ENCODE measurements at places on chromosomes 12 and 14.

DNA sequence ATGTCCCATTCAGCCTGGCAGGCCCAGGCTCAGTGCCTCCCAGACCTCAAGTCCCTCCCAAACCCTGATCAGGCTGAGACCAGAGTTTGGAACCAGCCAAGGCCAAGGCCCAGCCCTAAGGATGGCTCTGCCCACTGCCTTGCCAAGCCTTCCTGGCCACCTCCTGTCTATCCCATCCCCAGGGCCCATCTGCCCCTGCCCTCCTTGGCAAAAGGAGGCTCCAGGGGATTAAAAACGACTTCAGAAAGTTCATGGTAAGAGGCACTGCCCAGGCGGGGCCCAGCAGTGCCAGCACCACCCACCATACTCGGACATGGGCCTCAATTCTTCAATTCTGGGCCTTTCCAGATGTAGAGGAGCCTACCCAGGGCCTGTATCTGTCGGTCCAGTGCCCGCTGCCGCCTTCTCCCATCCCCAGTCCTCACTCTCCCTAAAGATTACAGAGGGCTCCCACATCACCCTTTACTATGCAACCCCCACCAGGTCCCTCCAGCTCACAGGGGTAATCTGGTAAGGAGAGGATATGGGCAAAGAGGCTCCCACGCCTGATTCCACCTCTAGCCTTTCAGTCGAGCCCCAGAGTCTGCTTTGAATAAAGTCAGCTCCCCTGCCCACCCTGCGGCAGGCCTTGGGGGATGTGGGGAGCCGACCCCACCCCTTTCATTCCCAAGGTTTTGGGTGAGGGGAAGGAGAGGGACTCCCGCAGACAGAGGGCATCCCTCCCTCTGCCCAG is 932 bp downstream of the ADCY6 start:
- DNase-seq: no peak

GRCh38 chr14:22850944-22851764 is 14.8 kb downstream of the MMP14 start:
- no peak for DNase-seq

DNA sequence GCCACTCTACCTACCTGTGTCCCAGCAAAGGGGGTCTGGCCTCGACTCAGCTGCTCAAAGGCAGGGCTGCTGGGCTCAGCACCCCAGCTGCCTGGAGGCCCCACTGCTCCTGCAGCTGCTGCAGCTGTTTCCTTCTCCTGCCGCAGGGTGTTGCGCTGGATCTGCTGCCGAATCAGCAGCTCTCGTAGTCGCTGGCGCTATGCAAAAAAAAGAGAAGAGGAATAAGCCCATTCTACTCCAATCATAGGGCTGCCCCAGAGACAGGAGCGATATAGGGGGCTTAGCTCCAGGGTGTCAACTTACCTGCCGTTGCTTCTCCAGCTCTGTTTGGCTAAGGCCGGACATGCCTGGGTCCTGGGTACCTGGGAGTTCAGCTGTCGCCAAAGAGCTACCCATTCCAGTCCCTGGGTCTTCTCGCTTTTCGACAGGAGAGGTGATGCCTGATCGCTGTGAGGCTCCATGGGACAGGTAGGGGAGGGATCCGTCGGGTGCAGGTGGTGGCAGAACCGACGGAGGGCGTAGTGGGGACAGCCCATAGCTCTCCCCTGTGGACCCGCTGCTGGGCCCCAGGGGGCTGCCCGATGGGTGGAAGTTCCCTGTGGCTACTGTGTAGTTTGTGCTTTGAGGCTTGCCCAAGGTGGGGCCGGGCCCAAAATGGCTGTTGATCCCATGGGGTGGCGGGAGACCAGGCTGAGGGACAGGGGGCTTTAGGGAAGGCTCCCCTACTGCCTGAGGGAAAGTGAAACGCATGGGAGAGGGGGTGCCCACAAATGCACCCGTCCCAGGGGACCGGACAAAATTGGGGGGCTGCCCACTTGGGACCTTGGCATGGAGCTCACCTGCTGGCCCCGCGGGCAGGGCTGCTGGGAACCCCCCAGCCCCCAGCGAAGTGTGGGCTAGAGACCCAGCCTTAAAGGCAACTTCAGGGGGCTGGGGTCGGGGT is 20.9 kb downstream of the KMT2D start:
- no peak for DNase-seq

- DNase-seq: no peak
Measured at GRCh38 chr14:100294213-100294962, 11.9 kb downstream of the SLC25A29 start.

GRCh38 chr12:18676996-18677588 is 60.7 kb downstream of the PLCZ1 start:
- no peak for DNase-seq

- no peak for DNase-seq
Measured at GRCh38 chr14:90587918-90588317, 191.1 kb downstream of the CALM1 start.

DNA sequence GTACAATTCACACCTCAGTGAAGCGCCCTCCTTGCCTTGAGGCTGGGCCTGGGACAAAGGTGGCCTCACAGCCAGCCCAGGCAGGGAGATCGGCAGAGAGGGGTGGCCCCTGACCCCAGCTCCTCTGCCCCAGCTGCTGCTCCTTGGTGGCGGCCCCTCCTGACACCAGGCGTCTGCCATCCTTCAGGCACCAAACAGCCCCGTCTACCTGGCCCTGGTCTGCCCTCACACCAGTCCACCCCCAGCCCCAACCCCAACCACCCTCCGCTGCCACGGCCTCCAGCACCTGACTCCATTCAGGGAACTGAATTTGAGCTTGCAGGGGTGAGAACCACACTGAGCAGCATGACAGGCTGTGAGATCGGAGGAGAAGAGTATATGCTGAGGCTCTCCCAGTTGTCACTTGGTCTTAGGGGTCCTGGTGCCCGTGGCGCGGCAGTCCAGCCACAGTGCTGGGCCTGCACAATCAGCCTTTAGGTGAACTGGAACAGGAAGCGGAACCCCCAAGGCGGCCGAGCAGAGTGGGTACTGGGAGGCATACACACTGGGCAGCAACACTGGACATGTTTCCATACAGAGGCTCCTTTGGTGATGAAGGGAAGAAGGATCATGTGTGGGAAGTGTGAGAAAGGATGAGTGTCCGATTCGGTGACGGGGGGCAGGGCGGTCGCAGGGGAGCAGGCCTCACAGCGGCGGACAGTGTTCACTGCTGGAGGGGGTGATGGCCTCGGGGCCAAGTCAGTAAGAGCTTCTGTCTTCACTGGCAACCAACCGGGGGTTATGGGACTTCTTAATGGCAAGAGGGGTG is 18.7 kb downstream of the ZFYVE21 start:
- no peak for DNase-seq

- DNase-seq: no peak
Measured at GRCh38 chr12:54592316-54592715, 3.9 kb upstream of the PPP1R1A start.

GRCh38 chr12:80264386-80264785 is 165.0 kb downstream of the OTOGL start:
- DNase-seq: no peak

DNA sequence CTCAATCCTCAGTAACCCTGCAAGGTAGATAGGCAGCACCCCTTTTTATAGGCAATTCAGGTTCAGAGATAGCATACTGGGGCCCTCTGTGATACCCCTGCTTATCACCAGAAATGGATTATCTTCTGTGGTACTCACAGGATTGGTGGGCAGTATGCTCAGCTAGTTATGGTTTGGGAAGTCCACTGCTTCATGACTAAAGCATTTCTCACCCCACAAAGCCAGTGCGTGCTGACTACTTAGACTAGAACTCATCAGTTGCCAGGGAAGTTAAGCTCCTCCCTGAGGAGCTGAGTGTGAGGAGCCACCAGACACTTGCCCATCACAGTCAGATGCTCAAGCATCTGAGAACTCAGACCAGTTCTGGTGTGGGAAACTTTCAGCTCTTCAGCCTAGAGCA is 76.3 kb downstream of the SCAF11 start:
- DNase-seq: no peak

- DNase-seq: no peak
Measured at GRCh38 chr14:101454229-101454628, 107.1 kb upstream of the DIO3 start.

GRCh38 chr14:99195602-99196309 is 76.2 kb downstream of the BCL11B start:
- DNase-seq: no peak

DNA sequence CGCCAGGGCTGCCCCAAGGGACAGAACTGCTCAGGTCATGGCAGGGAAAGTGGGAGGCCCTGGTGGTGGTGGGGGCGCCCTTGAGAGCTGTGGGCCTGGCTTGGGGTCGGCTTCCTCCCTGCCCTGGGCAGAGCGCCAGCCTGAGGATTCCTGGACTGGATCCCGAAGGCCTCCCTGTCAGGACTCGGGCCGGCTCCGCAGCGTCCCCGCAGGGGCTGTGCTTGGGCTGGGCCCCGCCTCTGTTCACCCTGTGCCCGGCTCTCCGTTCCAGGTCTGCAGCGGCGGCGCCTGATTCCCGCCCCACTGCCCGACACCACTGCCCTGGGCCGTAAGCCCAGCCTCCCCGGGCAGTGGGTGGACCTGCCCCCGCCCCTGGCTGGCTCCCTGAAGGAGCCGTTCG is 39.9 kb downstream of the KIF26A start:
- DNase-seq: no peak

GRCh38 chr14:93246534-93246933 is 39.5 kb downstream of the UBR7 start:
- no peak for DNase-seq

DNA sequence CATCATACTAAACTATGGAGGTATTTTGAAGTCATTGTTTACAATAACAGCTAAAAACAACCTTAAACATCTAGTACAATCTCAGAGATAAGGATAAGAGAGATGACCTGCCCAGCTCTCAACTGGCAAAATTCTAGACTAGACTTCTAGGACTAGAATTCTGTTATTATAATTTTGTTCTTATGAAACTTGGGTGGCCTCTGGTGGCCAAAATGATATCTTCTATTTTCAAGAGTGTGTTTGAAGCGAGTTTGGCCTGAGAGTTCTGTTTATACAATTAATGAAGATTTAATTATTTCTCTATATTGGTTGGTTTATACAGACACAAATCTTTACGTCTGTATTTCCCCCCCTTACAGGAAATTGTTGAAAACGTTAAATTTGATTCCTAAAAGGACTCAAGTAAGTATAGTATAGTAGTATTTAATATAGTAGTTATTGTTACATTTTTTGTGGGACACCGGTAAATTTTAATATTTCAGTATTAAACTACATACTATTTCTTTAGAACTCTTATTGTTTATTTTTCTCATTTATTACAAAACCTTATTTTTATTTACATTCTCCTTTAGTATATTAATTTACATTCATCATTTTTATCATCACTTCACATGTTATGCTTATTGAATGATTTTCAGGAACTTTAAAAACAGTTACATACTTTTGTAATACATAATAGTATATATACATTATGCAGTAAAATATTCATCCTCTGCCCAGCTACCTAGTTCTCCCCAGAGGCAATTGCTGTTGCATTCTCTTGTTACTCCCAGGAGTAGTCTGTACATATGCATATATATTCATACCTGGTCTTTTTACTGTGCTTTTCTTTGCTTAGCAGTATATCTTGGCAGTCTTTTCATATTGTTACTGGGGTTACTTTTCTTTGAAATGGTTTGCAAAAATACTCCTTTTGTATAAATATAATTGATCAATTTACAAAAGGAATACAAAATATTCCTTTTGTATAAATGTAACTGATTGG is 6.6 kb downstream of the PPHLN1 start:
- DNase-seq: no peak

DNA sequence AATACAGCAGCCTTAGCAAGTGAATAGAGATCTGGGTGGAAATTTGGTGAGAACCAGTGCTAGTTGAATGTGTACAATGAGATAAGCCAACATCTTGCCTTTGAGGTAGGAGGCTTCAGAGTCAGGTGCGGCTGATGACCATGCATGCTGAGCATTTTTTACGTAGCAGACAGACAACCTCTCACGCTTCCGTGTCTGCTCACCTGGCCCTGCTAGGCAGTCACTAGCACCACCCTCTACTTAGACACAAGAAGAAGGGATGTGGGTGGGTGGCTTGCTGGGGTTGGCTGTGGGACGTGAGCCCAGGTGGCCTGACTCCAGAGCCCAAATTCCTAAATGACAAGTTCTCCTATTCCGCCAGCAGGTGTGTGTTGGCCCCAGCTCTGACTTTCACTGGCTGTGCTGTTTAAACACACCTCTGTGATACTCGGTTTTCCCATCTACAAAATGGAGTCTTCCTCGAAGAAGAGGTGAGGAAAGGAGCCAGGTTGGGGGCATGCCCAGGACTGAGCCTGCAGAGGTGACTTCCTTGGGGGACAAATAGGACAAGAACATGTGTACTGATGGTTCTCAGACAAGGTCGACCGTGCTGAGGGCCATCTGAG is 57.8 kb upstream of the BCL11B start:
- DNase-seq: no peak

DNA sequence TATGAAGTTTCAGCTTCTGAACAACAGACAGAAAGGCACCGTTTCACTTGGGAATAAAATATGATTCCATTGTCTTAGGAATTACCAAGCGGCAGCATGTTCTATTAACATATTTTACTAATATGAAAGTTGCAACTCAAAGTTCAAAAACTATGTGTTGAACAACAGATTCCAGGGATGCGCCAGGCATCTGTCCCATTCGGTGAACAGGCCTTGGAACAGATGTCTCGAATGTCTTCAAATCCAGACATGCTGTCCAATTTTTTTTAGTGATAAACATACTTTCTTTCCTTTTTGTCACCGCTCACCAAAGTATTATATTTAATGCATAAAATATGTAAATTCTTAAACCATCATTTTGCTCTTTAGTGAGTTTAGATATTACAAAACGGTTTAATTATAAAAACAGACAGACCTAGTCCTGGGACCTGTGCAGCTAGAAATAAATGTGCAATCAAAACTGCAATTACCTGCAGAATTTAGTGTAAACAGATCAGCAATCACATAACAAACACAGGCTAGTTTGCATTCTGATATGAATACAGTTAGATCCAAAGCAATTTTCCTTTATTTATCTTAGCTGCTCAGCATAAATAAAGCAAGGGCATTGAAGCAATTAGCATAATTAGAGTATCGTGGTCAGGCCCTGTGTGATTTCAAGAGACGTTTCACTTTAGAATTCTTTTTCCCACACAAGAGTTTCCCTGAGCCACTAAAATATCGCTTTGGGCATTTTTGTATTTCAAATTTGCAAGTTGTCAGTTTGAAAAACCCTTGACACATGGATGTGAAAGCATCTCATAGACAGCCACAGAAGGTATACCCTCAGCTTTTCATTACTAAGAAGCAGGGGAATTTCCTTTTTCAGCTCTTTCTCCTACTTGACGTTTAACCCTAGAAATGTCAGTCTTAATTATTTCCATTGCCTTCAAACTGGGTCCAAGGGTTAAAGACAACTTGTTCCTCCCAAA is 420.8 kb downstream of the EGLN3 start:
- no peak for DNase-seq

DNA sequence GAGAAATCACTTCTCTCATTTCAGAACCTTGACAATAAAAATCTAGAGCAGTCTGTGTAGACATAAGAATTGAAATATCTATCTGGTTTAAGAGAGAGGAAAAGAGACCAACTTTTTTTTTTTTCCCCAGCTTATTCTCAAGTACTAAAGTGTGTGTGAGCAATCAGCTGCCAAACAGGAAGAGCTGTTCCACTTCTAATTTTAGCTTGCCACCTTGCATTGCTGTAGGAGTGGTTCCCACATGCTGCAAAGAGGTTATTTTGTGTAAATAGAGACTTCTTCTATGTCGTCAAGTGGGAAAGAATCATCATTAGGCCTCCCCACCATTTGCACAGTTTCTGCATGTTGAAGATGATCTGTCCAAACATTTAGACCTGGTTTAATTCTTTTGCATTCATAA is 142.6 kb downstream of the NPAS3 start:
- no peak for DNase-seq

Measured in stimulated activated CD4-positive, alpha-beta T cell treated with anti-CD3 and anti-CD28 coated beads, Interleukin-15, amount 100 ng/mL, for 1 hour (primary cell).